ENCODE measurements at places on chromosomes 12 and 14. TPM values are rescaled to one million over a fixed set of nuclear protein-coding genes. Genes with fewer than 3 reads are reported as not detected.

DNA sequence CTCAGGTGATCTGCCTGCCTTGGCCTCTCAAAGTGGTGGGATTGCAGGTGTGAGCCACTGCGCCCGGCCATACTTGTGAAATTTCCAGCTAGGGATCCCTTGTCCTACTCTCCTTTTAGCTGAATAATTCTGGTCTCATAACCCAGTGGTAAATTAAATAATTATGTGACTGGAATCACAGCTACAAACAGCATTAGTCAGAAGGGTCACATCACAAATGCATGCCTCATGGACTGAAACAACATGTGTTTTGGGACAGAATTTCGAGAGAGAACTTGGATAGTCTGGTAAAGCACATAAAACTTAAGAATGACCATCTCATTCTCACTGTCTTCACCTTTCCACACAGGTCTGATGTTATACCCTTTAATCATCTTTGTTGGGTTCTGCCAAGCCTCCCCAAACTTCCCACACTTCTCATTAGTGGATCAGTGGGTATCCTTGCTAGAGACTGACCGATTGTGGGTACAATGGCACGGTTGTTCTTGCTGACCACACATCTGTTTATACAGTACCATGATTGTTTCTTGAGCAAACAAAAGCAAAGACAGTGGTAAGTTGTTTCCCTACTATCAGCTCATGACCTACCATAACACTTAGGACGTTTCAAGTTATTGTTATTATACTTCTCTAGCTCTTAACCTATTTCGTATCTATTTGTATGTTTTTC lies 5.1 kb downstream of the GPRC5D start:
- no peak for DNase-seq

DNA sequence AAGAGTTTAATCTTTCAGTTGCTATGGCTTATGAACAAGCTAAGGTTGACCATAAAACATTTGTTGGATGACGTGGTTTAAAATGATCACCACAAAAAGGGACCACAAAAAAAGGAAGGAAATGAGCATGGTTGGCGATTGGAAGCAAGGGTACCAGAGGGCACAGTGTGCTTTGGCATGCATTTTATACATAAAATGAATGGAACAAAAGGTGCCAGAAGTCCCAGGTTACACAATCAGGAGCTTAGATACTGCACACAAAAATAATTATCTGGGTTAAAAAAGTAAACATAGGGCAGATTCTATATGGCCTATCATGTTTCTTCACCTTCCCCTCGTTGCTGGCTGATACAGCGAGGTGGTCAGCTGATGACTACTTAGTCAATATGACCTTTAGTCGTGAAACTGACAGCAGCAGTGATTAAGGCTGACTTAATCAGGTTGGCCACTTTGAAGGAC lies 50.7 kb downstream of the ZC3H14 start:
- peak; percentile 67 for DNase-seq

The KLRC2 gene
- 0.36 TPM for polyA plus RNA-seq

- DNase-seq = peak; percentile 36
Observed at GRCh38 chr12:4034921-4035320, 161.7 kb upstream of the PARP11 start.

GRCh38 chr12:58926586-58926985 lies 6.3 kb upstream of the LRIG3 start:
- no peak for DNase-seq

- DNase-seq = no peak
Observed at GRCh38 chr12:123069436-123070266, 81.2 kb downstream of the PITPNM2 start.

The TEX52 gene
- polyA plus RNA-seq = 0.22 TPM

GRCh38 chr14:88424573-88424972 lies 39.1 kb downstream of the SPATA7 start:
- DNase-seq = no peak

GRCh38 chr12:45598336-45598735 lies 131.2 kb upstream of the ARID2 start:
- no peak for DNase-seq
